Activated T-helper 1 cell treated with anti-CD3 and anti-CD28 coated beads, Interleukin-12 subunit alpha, Interleukin-12 subunit beta, Interleukin-2, Interleukin-4 antibody, amounts not matched to agents 30 ng/mL and 10 ng/mL and 1 ng/mL, durations not matched to agents 14 hours and 24 hours and 36 hours (primary cell): ENCODE measurements at places on chromosomes 11 and 22.

- peak overlapping the region; percentile 65 for H3K27ac ChIP-seq
- H3K4me1 ChIP-seq: peaks cover 10% of the 10 kb centered on the region
- H3K27me3 ChIP-seq: no peaks in the 10 kb centered on the region
- H3K4me3 ChIP-seq: peak overlapping the region; percentile 59
Observed at GRCh38 chr22:20130319-20130718, 1.3 kb upstream of the ZDHHC8 start.

DNA sequence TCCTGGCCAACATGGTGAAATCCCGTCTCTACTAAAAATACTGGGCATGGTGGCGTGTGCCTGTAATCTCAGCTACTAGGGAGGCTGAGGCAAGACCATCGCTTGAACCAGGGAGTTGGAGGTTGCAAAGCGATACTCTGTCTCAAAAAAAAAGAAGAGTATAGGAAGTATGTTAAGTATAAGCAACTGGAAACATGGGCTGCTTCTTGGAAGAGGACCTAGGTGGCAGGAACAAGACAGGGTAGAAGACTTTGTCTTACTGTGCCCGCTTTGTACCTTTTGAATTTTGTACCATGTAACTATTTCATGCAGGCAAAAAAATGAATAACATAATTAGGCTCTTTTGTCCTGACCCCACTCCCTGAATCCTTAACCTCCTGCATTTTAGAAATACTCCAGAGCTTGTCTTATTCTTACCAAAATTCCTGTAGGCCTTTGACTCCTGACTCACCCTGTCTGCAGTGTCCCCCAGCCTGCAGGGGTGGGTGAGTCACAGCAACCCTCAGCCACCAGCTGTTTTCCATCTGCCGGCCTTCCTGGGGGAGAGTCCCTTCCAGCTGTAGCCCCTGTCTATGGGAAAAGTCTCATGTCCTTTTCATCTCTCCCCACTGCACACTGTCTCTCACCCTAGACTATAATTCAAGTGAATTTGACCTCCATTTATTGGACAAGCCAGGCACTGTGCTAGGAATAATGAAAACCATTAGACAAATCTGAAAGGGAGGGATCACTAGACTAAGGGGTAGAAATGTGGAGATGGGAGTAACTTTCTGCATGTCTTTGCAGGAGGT, 41.8 kb downstream of the TXN2 start:
- H3K27ac ChIP-seq: no peak overlapping the region
- H3K4me1 ChIP-seq: peaks cover 44% of the 10 kb centered on the region
- no peaks in the 10 kb centered on the region for H3K27me3 ChIP-seq
- no peak for DNase-seq
- H3K4me3 ChIP-seq: no peak overlapping the region
- no peaks in the 10 kb centered on the region for H3K36me3 ChIP-seq

DNA sequence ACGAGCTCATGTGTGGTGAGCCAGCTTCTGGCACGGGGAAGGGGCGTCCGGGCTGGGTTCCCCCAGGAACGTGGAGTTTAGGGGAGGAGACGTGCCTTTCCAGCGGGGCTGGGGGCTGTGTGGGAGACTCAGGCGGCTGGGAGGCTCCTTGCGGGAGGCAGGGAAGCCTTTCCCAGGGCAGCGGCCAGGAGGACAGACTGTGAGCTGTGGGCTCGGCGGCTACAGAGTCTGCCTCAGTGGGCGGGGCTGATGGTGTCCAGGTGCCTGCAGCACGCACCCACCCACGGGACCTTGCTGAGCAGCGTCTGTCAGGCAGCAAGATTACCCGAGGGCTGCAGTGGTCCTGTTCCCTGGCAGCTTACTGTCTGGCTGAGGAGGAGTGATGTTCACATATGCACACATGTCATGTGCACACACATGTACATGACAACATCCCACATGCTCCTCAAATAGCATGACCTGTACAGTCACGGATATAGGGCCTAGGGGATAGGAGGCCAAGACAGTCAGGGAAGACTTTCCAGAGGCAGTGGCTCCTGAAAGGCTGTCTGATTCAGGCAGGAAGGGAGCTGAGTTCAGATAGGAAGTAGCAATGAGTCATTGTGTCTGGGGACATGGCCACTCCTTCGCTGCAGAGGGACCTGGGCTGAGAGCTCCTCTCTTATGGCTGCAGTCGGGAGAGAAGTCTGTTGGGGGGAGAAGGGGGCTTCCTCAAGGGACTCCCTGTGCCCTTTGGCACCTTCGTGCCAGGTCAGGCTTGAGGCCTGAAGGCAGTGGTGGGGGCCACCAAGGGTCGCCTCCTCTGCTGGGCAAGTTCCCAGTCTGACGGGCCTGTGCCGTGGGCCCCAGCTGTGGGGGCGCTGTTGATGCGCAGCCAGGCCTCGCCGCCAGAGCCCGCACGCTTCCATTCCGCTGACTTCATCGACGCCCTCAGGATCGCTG, 23.3 kb upstream of the PPP6R3 start:
- DNase-seq: no peak
- peaks cover 6% of the 10 kb centered on the region for H3K4me1 ChIP-seq
- H3K36me3 ChIP-seq: no peaks in the 10 kb centered on the region
- no peaks in the 10 kb centered on the region for H3K27me3 ChIP-seq
- H3K27ac ChIP-seq: no peak overlapping the region

DNA sequence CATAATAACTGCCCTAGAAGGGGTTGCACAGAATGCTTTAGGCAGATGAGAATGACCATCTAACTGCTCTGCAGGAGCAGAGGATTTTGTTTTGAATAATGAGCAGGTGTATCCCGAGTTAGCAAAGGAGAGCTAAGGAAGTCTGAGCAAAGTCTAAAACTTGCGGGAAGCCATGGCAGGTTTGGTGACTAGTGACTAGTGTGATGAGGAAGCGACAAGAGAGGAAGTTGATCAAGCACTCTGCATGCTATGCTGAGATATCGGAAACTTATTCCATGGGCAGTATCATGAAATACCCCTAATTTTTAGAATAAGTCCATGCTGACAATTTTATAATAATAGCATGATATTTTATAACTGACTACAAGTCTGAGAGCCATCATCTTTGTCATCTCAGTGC, 12.9 kb downstream of the OLFML1 start:
- H3K36me3 ChIP-seq: no peaks in the 10 kb centered on the region
- DNase-seq: no peak
- H3K27me3 ChIP-seq: peaks cover 2% of the 10 kb centered on the region
- no peak overlapping the region for H3K4me3 ChIP-seq
- no peak overlapping the region for H3K27ac ChIP-seq

DNA sequence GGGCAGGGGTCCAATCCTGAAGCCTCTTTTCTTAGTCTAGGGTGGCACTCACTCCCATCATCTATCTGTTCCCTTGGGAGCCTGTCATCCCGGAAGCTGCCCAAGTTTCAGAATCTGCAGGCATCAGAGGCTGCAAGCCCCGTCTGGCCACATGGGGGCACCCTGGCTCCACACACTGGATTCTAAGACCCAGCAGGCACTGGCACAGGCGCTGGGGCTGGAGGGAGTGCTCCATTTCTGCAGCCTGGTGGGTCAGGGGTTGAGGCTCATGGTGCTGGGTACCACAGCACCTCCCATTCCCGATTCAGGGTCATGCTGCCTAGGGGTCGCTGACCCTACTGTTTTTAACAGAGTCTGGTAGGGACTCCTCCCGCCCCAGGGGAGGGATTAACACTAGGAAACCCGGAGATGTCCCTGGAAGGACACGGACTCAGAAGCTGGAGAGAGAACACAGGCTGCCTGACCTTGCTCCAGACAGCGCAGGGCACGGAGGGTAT, 243.9 kb upstream of the SYN3 start:
- no peak overlapping the region for H3K4me3 ChIP-seq
- no peaks in the 10 kb centered on the region for H3K36me3 ChIP-seq
- no peak overlapping the region for H3K27ac ChIP-seq

GRCh38 chr11:93248602-93249001, 50.8 kb upstream of the SLC36A4 start:
- H3K4me3 ChIP-seq: no peak overlapping the region
- H3K4me1 ChIP-seq: no peaks in the 10 kb centered on the region
- H3K36me3 ChIP-seq: no peaks in the 10 kb centered on the region
- no peak for DNase-seq
- H3K27me3 ChIP-seq: peaks cover 7% of the 10 kb centered on the region
- no peak overlapping the region for H3K27ac ChIP-seq

- H3K27ac ChIP-seq: no peak overlapping the region
- H3K27me3 ChIP-seq: peaks cover 19% of the 10 kb centered on the region
- DNase-seq: no peak
- H3K4me1 ChIP-seq: no peaks in the 10 kb centered on the region
- H3K4me3 ChIP-seq: no peak overlapping the region
- H3K36me3 ChIP-seq: no peaks in the 10 kb centered on the region
Observed at GRCh38 chr11:33362051-33362910, 105.1 kb downstream of the HIPK3 start.

DNA sequence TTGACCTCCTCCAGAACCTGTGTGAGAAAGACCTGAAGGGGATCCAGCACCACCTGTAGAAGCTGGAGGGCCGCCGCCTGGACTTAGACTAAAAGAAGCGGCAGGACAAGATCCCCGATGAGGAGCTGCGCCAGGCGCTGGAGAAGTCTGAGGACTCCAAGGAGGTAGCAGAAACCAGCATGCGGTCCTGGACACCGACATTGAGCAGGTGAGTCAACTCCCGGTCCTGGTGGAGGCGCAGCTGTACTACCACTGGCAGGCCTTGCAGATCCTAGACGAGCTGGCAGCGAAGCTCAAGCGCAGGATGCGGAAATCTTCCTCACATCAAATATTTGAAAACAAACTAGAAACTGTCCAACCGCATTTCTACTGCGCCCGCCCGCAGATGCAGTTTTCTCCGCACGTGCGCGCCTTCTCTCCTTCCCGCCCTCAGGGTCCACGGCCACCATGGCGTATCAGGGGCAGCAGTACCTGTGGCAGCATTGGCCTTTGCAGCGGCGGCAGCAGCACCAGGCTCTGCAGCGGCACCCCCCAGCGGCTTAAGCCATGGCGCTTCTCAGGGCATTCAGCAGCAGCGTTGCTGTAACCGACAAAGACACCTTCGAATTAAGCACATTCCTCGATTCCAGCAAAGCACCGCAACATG, 10.2 kb downstream of the CLDN25 start:
- H3K4me1 ChIP-seq: no peaks in the 10 kb centered on the region
- H3K27ac ChIP-seq: no peak overlapping the region
- H3K4me3 ChIP-seq: no peak overlapping the region
- DNase-seq: no peak

GRCh38 chr11:86760577-86760976, 39.8 kb upstream of the PRSS23 start:
- no peak overlapping the region for H3K27ac ChIP-seq
- no peaks in the 10 kb centered on the region for H3K4me1 ChIP-seq

DNA sequence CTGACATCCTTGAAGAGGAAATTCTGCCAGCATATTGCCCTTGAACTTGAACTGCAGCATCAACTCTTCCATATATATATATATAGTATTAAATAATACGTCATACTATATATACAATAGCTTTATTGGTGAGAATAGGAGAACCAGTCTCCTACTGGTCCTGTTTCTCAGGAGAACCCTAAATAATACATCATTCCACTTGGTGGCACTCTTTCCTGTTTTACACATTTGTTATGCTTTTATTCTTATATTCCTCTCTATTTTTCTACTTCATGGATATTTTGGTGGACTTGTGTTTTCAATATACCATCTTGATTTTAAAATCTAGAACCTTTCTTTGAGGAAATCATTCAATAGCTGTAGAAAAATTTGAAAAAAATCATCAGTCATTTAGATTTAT, 193.3 kb downstream of the TRPC6 start:
- no peaks in the 10 kb centered on the region for H3K4me1 ChIP-seq
- DNase-seq: no peak
- H3K27me3 ChIP-seq: no peaks in the 10 kb centered on the region
- H3K36me3 ChIP-seq: no peaks in the 10 kb centered on the region
- no peak overlapping the region for H3K27ac ChIP-seq

DNA sequence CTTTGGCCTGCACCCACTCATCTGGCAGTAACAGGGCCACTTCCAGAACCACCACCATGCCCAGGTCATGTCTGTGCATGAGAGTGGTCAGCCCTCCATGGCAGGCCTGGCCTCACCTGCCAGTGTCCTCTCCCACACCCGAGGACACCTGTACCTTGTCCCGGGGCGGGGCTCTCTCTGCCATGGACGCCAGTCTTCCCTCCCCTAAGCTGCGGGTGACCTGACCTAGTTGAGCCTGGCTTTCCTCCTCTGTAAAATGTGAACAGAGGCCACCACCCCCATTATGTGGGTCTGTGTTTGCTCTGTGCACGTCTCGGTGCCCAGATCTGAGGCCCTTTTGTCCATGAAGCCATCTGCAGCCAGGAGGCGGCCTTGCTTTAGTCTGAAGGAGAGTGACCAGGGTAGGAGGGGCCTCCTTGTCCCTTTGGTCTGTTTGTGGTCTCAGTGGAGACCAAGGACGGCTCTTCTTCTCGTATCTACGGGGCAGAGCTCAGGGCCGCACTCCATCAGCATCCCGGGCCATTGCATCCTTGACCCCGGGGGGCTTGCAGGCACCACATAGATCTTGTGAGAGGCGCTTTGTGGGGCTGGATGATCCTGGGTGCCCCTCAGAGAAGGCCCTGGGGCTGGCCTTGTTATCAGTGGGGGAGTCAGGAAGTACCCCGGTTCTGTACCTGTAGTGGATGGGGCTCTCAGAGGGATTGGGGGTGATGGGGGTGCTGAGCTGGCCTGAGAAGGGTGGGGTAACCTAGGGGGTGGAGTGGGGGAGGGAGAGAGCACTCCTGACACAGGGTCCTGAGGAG, 121.6 kb downstream of the KCNQ1 start:
- no peaks in the 10 kb centered on the region for H3K27me3 ChIP-seq
- no peak for DNase-seq
- no peaks in the 10 kb centered on the region for H3K36me3 ChIP-seq
- no peaks in the 10 kb centered on the region for H3K4me1 ChIP-seq
- H3K27ac ChIP-seq: no peak overlapping the region

GRCh38 chr11:61201476-61201875, 1.8 kb upstream of the PGA3 start:
- DNase-seq: no peak
- H3K36me3 ChIP-seq: no peaks in the 10 kb centered on the region
- peaks cover 16% of the 10 kb centered on the region for H3K27me3 ChIP-seq
- H3K4me3 ChIP-seq: no peak overlapping the region

DNA sequence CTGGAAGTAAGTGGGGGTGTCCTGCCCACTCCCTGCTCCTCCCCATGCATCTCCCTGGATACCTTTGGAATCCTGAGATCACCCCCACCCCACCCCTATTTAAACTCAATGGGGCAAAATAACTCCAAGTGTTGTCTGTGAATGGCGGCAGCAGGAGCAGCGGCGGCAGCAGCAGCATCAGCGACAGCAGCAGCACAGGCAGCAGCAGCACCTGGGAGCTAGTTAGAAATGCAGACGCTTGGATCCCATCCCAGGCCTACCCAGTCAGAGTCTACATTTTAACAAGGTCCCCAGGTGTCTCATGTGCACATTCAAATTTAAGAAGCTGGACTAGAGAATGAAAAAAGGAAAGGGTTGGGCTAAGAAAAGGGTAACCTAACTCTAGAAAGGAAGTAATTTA, 82.6 kb downstream of the SEZ6L start:
- DNase-seq: no peak
- H3K27me3 ChIP-seq: peaks cover 9% of the 10 kb centered on the region
- H3K36me3 ChIP-seq: no peaks in the 10 kb centered on the region
- no peak overlapping the region for H3K27ac ChIP-seq

DNA sequence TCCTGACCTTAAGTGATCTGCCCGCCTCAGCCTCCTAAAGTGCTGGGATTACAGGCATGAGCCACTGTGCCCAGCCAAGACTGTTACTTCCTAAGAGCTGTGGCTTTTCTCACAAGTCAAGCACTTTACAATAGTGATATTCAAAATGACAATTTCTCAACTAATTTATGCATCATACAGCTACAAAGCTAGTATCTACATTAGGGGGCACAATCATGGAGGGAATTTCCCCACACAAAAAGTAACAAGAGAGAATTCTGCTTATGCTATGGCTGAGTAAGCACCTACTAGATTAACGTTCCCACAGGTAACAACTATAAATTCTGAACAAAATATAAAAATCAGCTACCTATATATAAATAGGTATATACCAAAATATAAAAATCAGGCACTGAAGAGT, 72.7 kb downstream of the SBF2 start:
- no peaks in the 10 kb centered on the region for H3K27me3 ChIP-seq
- no peak overlapping the region for H3K4me3 ChIP-seq
- DNase-seq: no peak
- H3K36me3 ChIP-seq: peaks cover 2% of the 10 kb centered on the region
- H3K4me1 ChIP-seq: no peaks in the 10 kb centered on the region
